ENCODE measurements at places on chromosomes 11 and 22.

DNA sequence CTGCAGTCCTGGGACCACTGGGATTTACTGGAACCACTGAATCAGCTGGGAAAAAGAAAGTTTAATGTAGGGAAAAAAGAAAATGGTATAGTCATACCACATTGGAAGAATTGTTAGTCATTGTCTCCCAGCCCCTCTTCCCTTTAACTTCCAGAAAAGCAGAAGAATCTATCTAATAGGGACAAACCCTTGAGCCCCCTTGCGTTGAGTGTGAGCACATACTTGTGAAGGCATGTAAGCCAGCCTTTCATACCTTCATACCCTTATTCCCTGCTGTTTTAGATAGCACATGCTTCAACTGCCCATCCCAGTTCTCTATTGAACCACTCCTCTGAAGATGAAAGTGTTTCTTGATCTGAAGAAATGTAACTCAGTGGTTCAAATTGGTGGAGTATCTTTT lies 6.6 kb downstream of the TREH start:
- DNase-seq = no peak

DNA sequence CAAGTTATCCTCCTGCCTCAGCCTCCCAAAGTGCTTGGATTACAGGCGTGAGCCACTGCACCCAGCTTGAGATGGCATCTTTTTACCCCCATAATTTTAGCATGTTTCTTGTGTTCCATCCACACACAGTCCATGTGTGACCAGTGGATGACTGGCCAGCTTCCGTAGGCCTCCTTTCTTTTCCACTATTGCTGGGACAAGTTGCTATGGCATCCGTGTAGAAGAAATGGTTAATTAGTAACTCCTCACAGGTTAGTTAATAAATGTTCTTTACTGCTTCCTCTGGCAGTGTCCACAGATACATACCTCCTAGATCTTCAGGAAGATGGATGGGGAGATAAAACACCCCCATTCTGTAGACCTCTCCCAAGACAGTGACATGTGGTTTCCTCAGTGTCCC lies 154.3 kb upstream of the RASSF10 start:
- no peak for DNase-seq

DNA sequence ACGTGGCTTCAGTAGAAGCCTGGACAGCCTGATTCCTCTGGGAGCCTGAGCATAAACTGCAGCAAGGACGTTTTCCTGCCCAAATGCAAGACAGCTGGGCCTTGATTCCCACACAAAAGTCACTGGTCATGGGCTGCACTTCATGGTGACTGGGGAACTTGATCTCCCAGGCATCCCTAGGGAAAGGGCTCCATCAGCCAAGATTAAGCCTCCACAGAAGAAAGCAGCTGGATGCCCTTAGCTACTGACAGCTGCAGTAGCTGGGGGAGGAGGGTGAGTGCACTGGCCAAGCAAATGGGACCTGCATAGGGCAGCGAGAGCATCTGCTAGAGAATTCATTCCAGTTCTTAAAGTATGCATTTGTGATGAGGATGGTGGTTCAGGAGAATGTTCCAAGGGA lies 267.4 kb upstream of the ISX start:
- DNase-seq = no peak

DNA sequence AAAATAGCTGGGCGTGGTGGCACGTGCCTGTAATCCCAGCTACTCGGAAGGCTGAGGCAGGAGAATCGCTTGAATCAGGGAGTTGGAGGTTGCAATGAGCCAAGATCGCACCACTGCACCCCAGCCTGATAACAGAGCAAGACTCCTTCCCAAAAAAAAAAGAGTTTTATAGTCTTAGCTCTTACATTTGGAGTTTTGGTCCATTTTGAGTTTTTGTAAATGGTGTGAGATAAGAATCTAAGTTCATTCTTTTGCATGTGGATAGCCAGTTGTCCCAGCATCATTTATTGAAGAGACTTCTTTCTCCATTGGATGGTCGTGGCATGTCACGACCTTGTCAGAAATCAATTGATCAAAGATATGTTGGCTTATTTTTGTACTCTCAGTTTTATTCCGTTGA lies 34.6 kb downstream of the RNF121 start:
- no peak for DNase-seq

DNA sequence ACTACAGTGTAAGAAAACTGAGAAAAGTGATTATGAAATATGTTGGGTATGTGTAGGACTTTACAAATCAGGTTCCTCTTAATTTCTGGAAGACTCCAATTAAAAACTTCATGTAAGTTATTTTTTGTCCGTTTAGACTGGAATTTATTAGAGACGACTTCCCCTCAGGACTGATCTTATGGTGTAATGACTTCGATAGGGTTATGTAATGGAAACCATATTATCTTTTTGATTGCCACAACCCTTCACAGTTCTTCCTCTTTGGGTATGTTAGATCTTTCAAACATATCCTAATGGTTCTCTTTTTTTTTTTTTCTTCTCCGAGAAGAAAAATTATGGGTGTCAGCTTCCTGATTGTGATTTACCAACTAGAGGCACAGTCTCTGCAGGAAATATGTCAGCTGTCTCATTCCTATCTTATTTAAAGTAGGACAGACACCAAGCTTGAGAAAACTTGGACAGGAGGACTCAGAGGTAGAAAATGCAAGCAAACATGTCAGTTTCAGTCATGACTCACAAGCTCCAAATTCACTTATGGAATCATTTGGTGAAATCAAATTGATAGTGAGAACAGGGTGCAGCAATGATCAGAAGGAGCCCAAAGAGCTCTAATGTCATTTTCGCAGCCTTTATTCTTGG lies 11.1 kb upstream of the LDLRAD3 start:
- no peak for DNase-seq

DNA sequence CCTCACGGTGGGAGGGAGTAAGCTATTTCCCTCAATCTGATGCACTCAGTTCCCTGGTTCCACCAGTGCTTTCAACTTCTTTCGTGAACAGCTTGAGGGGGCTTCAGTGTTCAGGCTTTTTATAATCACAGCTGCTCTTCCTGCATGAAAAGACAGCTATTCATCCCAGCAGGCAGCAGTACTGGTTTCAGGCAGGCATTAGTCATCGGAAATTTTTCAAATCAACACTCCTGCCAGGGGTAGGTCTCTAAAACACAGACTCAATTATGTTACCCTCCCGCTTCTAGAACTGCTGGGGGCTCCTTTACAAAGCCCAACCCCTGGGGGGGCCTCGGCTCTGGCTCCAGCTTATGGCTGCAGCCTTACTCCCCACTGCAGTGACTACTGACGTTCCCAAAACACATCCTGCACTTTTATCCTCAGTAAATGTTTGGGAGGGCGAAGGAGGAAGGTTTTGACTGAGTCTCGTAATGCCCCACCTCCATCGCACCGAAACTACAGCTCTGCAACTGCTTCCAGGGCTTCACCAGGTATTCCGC lies 5.8 kb downstream of the POLDIP3 start:
- DNase-seq = peak; percentile 29

DNA sequence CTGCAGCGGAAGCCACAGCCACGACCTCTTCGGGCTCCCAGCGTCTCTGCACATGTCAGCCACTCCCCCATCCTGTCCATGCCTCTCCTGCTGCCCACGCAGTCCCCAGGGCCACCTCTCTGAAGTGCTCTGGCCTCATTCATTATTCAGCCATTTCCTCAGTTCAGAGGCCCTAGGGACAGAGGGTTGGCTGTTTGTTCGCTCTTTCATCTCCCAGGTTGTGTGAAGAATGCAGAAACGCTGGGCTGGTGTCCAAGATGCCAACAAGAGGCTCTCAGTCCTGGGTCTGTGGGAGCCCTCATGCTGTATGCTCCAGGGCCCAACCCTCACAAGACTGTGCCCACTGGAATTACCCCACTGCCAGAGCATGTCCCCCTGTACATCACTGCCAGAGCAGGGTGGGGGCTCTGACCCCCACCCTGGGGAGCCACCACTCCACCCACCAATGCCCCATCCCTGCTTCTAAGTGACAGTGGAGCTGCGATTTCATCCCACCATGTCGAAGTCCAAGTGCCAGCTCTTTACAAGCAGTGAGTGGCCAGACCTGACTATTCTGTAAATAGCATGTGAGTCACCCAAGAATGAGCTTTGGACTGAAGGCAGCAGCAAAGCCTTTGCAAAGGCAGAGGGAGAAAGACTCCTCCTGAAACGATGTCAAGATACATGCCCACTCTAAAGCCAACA lies 209.6 kb downstream of the BUD13 start:
- DNase-seq = no peak

- DNase-seq = peak; percentile 6
These were observed 73.7 kb upstream of the KIRREL3 start for GRCh38 chr11:127074151-127074761.

DNA sequence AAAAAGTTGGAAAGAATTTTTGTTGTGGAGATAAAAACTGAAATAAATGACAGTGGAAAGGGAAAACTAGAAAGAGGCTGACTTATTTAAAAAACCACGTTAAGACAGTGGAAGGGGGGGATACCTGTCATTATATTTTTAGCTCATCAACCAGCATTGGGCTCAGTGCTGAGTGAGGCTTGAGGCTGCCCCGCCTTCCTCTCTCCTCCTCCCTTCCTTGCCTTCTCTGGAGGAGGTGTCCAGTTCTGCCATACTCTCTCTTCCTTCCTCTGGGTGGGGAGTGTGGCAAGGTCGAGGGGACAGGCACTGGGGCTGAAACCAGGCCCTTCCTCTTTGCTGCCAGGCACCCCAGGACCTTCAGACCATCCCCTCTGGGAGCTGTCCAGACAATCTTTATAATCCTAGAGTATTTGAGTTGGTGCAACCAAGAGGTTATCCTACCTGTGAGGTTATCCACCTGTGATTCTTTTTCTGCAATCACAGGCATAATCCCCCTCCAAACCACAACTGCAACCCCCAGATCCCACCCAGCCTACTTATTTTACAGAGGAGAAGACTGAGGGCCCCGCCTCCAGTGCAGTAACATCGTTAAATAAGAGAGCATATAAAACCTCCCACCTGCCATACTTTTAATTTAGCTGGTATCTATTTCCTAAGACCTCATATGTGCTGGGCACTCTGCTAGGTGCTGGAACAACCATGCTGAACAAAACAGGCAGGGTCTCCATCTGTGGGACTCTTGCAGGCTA lies 578.5 kb downstream of the BUD13 start:
- no peak for DNase-seq

GRCh38 chr11:70853068-70853769 lies 399.2 kb downstream of the SHANK2 start:
- DNase-seq = no peak

- peak; percentile 78 for DNase-seq
These were observed 661 bp upstream of the MALAT1 start for GRCh38 chr11:65498042-65498726.

- DNase-seq = peak; percentile 55
These were observed 41.0 kb downstream of the TRAF6 start for GRCh38 chr11:36469063-36469462.

DNA sequence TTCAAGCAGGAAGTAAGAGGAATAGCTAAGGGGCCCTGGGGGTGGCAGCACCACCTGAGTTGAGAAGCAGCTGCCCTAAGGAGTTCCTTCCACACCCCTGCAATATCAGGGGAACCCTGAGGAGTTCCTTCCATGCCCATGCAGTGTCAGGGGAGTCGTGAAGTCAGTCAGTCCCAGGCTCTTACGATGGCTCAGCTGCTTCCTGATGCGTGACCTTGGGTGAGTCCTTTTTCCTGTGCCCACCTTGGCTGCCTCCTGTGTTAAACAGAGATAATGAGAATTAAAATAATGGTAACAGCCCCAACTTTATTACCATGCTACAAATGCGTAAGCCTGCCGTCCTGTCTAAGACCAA lies 181.1 kb downstream of the MIAT start:
- DNase-seq = no peak
